ENCODE measurements at places on chromosomes 4 and X.

DNA sequence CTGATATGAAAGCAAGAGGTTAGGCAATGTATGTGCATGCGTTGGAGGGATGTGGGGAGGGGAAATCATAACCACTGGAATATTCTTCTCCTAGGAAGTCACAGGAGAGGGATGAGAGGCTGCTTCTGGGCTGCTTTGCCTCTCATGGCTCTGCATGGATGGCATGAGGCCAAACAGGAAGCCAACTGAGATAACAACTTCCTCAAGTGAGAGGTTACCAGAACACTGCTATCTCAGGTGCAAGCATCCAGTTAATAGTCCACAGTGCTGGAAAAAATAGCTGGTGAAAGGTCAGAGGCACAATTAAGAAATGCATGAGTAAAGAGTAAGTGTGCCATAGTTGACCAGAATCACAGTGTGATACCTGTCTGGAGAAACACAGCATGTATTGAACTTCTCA is 113.3 kb downstream of the ELOVL6 start:
- DNase-seq: no peak

- peak; percentile 13 for DNase-seq
Measured at GRCh38 chrX:118528071-118528737, 32.6 kb downstream of the DOCK11 start.

- DNase-seq: no peak
Measured at GRCh38 chr4:173191623-173192041, 23.0 kb downstream of the GALNT7 start.

- peak; percentile 13 for DNase-seq
Measured at GRCh38 chr4:184282251-184282713, 64.6 kb upstream of the ENPP6 start.

- no peak for DNase-seq
Measured at GRCh38 chr4:101200561-101200960, 146.8 kb downstream of the PPP3CA start.

DNA sequence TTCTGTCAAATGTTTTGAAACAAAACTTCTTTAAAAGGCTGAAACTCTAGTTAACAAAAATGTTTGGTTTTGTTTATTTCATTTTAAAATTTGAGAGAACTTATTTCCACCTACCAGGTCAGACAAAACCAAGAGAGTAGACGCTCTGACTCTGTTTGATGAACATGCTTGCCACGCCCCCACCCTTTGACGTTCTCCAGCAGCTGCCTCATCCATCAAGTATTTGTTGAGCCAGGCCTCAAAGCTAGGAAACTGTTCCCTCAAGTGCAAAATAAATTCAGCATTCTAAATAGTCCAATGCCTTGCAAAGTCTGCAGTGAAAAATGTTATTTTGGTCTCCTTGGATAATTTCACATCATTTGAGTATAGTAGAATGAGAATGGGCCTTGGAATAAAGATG is 121.6 kb downstream of the GUCY2F start:
- no peak for DNase-seq

DNA sequence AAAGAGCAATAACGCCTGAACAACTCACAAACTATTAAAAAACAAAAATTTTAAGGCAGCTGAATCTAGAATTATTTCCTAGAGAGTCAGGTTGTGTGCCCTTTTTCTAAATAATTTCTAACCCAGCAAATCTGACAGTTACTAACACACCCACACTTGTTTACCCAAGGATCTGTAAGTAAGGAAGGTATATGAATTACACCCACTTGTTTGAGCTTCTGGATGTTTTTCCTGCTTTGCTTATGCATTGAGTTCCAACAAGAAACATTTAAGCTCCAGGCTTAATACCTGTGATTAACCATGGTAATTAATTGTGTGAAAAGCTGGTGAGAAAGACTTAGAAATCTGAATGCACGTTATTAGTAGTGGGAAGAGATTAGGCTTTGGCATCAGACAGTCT is 1.5 kb downstream of the NIPAL1 start:
- DNase-seq: no peak

DNA sequence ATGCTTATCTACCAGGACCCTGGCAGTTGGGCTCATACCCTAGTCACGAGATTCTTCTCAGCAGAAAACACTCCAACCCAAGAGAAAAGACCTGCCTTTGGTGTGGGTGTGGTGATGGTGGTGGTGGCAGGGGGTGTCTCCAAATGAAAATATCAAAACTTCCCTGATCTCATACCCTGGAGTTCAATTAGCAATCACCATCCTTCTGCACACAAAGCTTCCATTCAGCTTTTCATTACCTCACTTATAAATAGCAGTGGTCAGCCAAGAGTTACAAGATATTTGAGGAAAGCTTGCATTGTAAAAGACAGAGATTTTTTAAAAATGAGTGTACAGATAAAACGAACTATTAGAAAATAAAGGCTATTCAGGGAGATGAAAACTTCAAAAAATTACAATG is 580.8 kb upstream of the MAGEB2 start:
- DNase-seq: no peak

- DNase-seq: peak; percentile 45
Measured at GRCh38 chr4:77072195-77072753, 3.5 kb downstream of the CCNI start.

- peak; percentile 79 for DNase-seq
Measured at GRCh38 chr4:98260579-98261404, at the start of gene RAP1GDS1. Gene RAP1GDS1 (plus strand): TSS chr4:98261384. CDS start chr4:98261566, 182 bp downstream.

DNA sequence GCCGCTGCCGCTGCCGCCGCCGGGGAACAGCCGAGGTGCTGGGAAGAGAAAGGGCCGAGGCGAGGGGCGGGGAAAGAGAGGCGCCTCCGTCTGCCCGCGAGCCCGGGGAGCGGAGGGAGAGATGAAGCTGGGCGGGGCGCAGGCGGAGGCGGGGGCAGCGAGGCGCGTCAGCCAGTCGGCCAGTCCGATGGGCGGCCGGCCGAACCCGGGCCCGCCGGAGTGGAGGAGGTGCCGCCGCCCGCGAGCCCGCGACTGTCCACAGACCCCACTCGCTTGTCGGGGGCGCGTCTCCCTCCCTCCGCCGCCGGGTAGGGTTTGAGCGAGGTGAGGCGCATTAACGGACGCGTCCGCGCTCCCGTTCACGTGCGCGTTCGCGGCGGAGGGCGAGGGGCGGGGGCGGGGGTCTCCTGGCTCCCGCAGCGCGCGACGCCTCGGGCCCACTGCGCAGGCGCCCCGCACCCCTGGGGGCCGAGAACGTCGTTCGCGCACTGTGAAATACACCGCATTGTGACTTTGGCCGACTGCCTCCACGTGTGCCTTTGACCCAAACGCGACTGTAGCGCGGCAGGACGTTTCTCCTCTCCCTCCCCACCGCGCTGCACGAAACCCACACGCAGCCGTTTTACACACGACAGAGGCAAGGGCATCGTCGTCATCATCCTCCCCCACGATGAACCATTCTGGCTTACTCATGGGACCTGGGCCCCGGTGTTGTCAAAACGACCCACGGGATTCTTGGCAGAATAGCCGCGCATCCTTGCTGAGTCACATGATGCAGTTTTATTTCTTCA is at the start of gene NUDT11:
NUDT11 (minus strand) TSS at position 92 of the 791 bp plus-strand sequence. CDS start 148 bp downstream, outside the sequence.
- DNase-seq: no peak

DNA sequence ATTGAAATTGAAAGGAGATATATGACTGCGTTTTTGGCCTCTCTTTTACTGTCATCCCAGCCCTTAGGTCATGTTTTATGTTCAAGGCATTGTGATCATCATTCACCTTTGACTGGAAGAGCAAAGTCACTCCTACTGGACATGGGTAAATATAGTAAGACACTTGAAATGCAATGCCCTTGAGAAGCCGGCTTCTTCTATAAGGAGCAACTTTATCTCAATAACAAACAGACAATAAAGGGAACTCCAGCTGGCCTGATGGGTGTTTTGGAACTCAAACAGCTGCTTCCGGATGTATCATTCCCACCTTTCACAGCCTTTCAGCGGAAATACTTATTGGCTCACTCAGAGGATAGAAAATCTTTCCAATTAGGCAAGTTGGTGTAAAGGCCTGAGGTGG is 65.1 kb upstream of the C4orf54 start:
- DNase-seq: no peak

DNA sequence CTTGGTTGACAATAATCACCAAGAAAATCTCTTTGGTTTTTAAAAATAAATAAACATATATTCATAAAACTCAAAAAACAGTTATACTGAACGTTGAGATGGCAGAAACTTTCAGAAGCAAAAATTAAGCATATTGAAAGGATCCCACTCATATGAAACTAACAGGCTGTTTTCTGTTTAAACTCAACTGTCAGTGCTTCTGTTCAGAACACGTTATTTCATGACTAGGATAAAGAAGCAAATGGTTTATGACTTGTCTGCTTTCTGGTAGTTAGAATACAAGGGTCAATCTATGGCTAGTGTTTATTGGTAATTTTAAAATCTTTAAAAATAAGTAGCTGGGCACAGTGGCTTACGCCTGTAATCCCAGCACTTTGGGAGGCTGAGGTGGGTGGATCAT is 4.1 kb downstream of the GPR82 start:
- no peak for DNase-seq

GRCh38 chr4:47704693-47705325 is 133.1 kb downstream of the CORIN start:
- DNase-seq: no peak

DNA sequence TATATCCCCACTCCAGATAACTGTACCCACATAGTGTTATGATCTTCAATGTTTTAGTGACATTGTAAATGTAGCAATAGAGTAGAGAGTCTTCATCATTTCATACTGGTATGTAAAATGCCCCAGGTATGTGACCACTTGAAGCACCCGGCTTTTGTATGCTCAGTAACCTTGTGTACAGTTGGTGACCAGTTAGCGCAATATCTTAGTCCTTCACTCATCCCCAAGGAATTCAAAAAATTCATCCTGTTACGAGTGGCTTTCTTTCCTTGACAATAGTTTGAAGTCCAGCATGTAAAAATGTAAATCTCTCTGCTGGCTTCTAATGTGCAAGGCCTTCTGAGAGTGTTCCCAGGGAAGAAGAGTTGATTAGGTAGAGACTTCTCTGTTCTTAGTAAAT is 145.6 kb downstream of the ARX start:
- no peak for DNase-seq

DNA sequence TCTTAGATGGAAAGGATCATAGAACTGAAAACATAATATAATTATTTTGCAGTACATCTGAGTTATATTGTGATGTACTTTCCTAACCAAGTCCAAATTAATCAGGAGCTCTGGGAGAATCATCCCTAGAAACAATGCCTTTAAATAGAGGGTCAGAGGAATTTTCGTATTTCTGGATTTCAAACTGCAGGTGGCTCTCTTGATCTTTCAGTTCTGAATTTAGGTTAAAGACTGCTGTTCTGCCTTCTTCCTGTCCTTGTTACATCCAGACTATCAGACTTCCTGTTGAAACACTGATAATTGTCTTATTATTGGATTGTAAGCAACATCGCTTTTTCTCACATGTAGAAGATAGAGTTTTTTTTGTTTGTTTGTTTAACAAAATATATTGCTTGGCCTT is 142.7 kb downstream of the RPA4 start:
- DNase-seq: no peak

DNA sequence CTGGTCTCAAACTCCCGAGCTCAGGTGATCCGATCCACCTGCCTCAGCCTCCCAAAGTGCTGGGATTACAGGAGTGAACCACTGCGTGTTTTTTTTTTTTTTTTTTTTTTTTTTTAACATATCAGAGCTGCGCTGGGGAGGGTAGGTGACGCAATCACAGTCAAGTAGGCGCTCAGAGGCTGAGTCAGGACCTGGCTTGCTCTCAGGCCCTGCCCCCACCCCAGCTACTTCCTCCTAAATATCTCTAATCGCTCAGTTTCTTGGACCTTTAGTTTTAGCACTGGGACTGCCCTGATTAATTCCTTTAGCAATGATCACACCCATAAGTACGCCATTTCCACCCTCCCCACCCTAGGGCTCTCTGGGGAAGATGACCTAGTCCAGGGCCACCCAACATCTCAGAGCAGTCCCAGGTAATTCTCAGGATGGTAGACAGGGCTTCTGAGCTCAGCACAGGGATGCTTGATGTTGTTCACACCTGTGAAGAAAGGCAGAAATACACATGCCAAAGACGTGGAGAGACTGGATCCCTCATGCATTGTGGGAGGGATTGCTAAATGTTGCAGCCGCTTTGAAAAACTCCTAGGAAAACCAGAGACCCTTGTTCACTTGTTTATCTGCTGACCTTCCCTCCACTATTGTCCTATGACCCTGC is 50.2 kb downstream of the DDX3X start:
- DNase-seq: peak; percentile 8

- DNase-seq: peak; percentile 43
Measured at GRCh38 chr4:36394352-36394903, 113.0 kb downstream of the DTHD1 start.

GRCh38 chr4:150065740-150066139 is 12.5 kb upstream of the DCLK2 start:
- DNase-seq: no peak
